ENCODE measurements at places on chromosomes 16 and 17. TPM values are rescaled to one million over a fixed set of nuclear protein-coding genes. Genes with fewer than 3 reads are reported as not detected.

The PSME3IP1 gene
- total RNA-seq = 83.4 TPM

DNA sequence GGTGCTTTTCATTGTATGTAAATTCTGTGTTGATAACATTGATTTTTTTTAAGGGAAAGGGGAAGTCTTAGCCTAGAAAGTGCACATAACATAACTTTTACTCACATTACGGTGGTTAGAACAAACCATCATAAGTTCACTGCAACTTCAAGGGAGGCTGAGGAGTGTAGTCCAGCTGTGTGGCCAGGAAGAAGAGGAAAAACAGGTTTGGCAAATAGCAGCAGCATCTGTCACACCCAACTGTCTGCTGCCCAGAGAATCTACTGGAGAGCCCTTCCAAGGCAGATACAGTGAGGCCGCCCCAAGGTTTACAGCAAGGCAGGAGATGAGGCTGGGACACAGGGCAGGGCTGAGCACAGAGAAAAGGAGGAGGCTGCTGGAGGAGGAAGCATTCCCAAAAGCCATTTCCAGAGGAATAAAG lies 60.6 kb downstream of the AIPL1 start:
- DNase-seq = no peak

The PPL gene
- 0.03 TPM for total RNA-seq

The CCL15 gene
- not detected for total RNA-seq

GRCh38 chr16:51762081-51762996 lies 611.3 kb upstream of the SALL1 start:
- peak; percentile 61 for DNase-seq

The HOXB2 gene
- total RNA-seq = not detected

The ACOX1 gene
- 44.4 TPM for total RNA-seq

DNA sequence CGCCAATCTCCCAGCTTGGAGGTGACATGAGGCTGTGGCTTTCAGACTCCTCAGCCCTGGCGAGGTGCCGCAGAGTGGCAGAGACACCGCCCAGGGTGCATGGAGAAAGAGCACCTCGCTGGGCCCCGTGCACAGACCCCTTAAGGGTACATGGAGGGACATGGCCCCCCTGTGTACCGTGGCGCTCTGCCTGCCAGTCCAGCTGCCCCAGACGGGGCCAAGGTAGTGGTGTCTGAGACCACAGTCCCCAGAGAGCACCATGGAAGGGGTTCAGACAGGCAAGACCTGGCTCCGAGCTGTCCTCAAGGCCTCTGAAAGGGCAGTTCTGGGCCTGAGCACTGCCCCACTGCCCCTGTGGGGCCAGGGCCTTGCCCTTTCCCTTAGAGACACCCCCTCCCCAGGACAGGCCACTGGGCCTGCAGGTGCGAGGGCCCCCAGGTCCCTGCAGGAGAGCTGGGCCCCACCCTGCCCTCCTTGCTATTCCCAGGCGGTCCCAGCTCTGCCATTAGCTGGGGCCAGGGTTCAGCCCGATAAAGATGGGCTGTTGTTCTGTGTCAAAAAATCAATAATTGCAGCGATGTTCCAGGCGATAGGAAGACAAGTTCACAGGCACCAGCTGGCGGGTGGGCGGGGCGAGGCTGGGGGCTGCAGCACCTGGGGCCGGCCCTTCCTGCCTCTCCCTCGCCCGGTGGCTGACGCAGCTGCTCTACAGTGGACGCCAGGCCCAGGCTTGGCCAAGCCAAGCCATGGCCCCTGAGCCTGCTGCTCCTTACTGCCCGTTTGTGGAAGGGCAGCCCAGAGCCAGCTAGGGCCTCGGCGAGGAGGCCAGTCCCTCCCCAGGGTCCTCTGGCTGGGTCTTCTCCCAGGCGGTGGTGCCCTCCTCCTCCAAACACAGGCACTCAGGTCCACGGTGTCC lies 51.7 kb downstream of the ZFPM1 start:
- no peak for DNase-seq

The CCDC78 gene
- total RNA-seq = 17.7 TPM

DNA sequence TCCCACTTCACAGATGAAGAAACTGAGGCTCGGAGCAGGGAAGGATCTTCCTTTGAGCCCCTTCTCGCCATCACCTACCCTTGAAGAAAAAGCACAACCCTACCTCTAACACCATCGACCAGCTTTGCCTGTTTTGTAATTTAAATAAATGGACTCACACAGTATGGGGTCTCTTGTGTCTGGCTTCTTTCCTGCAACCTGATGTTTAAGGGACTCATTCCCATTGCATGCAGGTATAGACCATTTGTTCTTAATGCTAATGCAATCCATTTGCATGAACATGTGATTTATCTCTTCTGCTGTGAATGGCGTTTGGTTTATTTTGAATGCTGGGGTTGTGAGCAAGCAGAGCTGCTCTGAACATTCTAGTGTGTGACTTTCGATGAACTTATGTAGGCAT lies 150.8 kb upstream of the FOXF1 start:
- DNase-seq = no peak

- DNase-seq = peak; percentile 49
These were observed 24.4 kb upstream of the CRHR1 start for GRCh38 chr17:45759761-45760160.

GRCh38 chr16:12089492-12090150 lies 113.1 kb downstream of the SNX29 start:
- DNase-seq = no peak

The CXCL16 gene
- total RNA-seq = 10.7 TPM

The MSI2 gene
- total RNA-seq = 74.8 TPM

The ZNF624 gene
- 4.1 TPM for total RNA-seq

The DHRS7C gene
- not detected for total RNA-seq

The GAS2L2 gene
- total RNA-seq = not detected

DNA sequence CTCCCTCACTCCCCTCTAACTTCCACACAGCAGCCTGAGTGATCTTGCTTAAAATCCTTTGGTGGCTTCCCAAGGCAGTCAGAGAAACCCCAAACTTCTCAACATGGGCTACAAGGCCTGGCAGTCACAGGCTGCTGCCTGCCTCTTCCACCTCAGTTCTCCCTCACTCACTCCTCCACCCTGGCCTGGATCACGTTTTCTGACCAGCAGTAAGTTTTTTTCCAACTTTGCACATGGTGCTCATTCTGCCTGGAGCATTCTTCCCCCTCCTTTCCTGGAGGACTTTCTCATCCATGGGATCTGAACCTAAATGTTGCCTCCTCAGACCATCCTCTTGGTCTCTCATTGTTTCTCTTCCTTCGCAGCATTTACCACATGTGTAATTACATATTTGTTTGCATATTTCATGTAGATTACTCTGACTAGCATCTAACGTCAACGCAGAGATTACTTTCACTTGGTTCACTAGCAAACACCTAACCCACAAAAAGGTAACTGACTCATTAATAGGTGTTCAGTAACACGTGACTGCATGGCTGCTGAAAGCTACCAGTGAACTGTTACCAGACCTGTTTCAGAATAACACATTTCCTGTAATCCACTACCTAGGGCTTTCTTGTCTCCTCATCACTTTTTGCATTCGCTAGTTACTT lies 17.1 kb downstream of the GNA13 start:
- DNase-seq = no peak

GRCh38 chr17:57726213-57726790 lies 18.8 kb downstream of the CCDC182 start:
- no peak for DNase-seq

The OR4D1 gene
- total RNA-seq = not detected

DNA sequence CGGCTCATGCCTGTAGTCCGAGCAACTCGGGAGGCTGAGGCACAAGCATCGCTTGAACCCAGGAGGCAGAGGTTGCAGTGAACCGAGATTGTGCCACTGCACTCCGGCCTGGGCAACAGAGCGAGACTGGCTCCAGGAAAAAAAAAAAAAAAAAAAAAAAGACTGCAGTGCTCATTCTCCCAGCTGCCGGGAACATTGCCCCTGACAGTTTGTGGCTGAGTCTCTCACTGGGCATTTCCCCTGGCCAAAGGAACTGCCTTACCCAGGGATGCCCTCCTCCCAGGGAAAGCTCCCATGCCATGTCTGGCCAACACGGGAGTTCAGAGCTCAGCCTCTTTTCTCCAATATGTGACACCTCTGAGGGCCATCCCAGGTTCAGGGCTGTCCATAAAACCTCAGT lies 21.3 kb upstream of the USP10 start:
- DNase-seq = no peak

DNA sequence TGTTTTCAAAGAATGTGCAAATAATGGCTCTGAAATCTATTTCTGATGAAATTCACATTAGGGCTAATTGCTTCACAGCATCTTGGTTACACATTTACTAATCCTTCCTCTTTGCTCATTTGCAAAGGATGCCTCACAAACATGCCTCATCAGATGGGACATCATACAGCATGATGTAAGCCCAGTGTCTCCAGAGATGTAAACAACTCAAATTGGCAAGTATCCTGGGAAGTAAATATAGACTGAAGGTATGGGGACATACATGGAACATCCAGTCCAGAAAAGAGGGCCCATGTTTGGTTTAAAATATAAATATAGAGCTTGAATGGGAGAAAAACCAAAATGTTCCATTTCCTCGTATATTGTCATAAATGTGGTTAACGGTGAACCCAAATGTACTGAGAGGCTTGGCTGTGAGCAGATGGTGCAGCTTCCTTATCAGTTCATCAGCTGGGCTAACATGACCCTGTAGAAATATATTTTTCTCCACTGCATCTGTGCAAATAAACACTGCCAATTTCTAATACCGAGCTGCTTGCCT lies 142.9 kb upstream of the NUDT7 start:
- DNase-seq = no peak

- DNase-seq = peak; percentile 66
These were observed 102.3 kb upstream of the C17orf78 start for GRCh38 chr17:37273409-37274051.

- no peak for DNase-seq
These were observed 59.5 kb upstream of the LHX1 start for GRCh38 chr17:36877771-36878170.

GRCh38 chr17:21183468-21183867 lies 30.5 kb downstream of the TMEM11 start:
- DNase-seq = no peak

The TMC7 gene
- 1.5 TPM for total RNA-seq

The FN3K gene
- total RNA-seq = 1.7 TPM

The HEATR9 gene
- total RNA-seq = not detected
